GM23338 (cell line): ENCODE measurements at places on chromosomes 1 and 21. TPM values are rescaled to one million over a fixed set of nuclear protein-coding genes. Genes with fewer than 3 reads are reported as not detected.

Gene ZMPSTE24
- 51.2 and 76.0 TPM in 2 replicates for total RNA-seq

Gene KRTAP13-2
- total RNA-seq: not detected in 2 replicates

Gene RAP1GAP
- 5.9 and 6.6 TPM in 2 replicates for total RNA-seq

Gene NLRP3
- total RNA-seq: 0.42 TPM in 1 of 2 replicates, not detected in the other

Gene TRABD2B
- 0.89 and 1.6 TPM in 2 replicates for total RNA-seq

Gene TMPRSS3
- total RNA-seq: 0.17 TPM in 1 of 2 replicates, not detected in the other

Gene RAD54L
- 32.5 and 48.1 TPM in 2 replicates for total RNA-seq

Gene CFHR2
- not detected in 2 replicates for total RNA-seq

Gene MYOG
- total RNA-seq: not detected in 2 replicates

Gene OTUD7B
- total RNA-seq: 9.9 and 12.4 TPM in 2 replicates

Gene ALPL
- total RNA-seq: 166 and 187 TPM in 2 replicates

Gene HAO2
- total RNA-seq: not detected in 2 replicates

Gene ATP6V1G3
- not detected in 2 replicates for total RNA-seq

Gene ANGPTL3
- total RNA-seq: not detected in 2 replicates
